ENCODE measurements at places on chromosomes 4 and X.

DNA sequence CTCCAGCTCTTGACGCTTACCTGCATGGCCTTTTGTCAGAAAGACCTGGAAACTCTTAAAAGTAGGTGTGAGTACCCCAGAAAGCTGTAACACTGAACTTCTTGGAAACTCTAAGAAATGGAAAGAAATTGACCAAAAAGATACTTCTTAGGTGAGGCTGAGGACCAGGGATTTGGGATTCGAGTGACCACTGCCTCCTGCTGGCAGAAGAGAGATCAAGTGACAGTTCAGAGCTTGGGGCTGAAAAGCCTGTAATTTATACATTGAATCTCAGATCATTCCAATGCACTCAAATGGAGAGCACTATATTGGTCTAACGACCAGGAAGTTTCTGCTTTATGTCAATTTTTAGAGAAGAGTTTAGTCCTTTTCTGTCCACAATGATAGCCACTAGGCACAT lies 204.6 kb downstream of the PDGFRA start:
- DNase-seq, result no peak

DNA sequence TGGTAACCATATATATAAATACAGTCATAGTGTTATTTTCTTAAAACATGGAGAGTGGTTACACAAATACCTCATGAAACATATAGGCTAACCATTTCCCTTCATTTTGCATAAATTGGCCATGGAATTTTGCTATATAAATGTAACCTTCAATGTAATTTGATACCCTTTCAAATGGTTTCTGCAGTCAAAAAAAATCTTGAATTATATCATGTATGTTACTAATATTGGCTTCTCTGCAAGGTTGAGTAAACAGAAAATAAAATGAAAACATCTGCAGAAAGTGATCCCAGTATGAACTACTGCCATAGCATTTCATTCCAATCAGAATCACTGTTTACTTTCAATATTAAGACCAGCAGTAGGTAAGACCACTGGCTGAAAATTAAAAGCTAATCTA lies 1165.9 kb upstream of the TENM3 start:
- DNase-seq, result no peak

DNA sequence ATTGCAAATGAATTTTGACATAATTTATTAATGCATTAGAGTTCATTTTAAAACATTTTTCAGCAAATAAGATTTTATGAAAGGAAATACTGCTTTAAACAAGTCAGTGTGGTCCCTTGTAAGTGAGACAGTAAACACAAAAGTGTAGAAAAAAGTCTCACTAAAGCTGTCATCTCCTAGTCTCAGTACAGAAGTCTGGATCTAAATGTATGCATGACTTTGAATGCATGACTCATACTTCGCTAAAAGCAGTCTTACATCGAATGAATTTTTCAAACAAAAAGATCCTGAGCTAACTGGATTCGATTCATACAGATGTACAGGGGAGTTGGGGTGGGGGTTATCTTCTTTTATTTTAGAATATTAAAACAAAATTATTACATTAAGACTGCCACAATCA lies 207.4 kb upstream of the VCX start:
- no peak for DNase-seq

DNA sequence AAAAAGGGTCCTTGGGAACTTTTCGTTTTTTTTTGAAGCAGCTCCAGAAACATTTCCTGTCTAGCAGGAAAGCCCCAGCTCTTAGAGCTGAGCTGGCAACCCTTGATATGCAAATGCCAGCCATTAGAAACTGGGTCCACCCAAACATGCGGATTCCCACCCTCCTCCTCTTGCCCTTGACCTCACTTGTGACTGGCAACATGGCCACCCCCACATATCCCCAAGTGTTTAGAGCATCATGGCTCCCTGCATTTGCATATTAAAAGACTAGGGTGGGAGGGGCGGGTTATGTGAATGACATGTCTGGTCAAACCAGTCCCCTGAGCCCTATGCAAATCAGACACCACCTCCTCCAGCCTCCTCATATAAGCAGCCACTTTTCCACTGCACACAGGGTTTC lies 671.1 kb downstream of the FAT4 start:
- DNase-seq, result no peak

GRCh38 chr4:23171976-23172375 lies 479.2 kb downstream of the GBA3 start:
- no peak for DNase-seq

DNA sequence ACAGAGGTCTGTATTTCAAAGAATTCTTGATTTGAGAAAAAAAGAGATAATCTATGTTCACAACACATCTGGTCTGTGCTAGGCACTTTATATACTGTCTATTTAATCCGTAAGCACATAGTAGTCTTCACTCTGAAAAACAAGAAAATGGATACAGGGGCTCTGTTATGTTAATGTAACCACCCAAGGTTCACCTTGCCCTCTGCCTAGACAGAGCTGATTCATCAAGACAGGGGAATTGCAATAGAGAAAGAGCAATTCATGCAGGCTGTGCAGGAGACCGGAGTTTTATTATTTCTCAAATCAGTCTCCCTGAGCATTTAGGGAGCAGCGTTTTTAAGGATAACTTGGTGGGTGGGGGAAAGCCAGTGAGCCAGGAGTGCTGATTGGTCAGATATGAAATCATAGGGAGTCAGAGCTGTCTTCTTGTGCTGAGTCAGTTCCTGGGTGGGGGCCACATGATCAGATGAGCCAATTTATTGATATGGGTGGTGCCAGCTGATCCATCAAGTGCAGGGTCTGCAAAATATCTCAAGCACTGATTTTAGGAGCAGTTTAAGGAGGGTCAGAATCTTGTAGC lies 92.9 kb upstream of the TNIP3 start:
- no peak for DNase-seq

DNA sequence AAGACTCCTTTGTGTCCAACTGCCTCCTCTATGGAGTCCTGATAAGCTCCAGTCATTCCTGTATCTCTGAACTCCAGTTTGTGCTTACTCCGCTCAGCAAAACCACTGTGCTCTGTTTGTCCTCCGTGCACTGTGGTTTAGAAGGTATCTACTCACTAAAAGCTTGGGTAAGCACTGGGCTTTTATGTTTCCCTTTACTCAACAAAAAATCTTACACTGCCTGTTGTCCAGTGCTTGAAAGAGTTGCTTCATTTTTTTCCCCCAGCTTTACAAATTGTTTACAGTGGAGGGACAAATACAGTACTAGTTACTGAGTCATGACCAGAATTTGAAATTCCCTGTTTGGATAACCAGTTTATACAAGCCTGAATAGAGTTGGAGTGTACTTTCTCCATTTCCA lies 545.3 kb upstream of the FAT1 start:
- DNase-seq, result no peak

GRCh38 chr4:52876069-52876468 lies 14.0 kb downstream of the RASL11B start:
- no peak for DNase-seq

DNA sequence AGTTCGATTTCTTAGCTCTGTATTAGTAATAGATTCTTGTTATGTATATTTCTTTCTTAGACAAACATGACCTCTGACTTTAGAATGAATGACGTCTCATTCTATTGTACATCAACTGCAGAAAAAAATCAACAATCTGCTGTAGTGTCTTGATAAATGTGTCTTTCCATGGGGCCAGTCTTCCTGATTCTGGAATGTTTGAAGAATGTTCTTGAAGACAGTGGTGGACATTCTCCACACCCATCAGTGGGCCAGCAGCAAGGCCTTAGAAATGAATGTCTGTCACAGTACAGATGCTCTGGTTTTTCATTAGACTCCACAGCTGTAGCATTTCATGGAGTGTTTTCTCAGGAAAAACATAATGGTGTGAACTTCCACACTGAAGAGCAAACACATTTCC lies 63.2 kb upstream of the FAM47B start:
- no peak for DNase-seq

DNA sequence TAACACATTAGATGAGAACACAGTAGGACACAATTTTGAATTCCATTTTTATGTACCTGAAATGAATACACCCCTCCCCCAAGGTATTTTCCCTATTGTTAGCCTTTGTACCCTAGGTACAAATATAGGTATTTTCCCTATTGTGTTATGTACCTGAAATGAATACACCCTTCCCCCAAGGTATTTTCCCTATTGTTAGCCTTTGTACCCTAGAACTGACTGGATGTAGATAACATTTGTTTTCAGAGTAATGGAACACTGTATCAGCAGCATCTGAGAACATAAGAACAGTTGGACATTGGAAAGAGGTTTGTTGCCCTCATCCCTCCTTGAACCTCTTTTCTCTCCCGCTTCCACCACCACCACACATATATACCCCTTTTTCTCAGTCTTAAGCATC lies 37.6 kb downstream of the YIPF6 start:
- DNase-seq, result no peak

DNA sequence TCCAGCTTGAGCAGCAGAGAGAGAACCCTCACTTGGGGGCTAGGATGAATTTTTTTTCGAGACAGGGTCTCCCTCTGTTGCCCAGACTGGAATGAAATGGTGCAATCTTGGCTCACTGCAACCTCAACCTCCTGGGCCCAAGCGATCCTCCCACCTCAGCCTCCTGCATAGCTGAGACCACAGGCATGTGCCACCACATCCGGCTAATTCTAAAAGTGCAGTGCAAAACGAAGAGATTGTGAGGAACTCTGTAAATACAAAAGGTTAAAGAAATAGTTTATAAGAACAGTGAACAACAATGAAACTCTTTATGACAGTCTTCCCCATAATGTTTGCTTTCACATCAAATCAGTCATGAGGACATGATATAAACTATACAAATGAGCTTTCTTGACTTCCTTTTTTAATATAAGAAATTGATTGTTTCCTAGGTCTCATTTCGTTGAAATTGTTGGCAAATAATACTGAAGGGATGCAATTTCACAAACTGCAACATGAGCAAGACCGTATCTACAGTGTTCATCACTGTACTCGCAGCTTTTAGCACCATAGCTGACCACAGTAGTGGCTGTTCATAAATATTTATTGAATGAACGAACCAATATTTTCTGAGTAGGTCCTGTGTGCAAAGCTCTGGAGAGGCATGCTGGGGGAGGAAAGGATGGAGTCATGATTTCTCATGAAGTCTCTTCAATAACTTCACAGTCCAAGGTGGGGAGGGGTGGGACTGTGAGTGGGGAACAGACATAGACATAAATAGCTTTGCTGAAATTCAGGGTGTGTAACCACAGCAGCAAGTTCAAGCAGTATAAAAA lies 116.1 kb downstream of the SHROOM3 start:
- no peak for DNase-seq

- DNase-seq, result no peak
Observed at GRCh38 chr4:105560421-105560848, 8.0 kb downstream of the ARHGEF38 start.

GRCh38 chr4:154529728-154530519 lies 20.3 kb downstream of the PLRG1 start:
- DNase-seq, result no peak

DNA sequence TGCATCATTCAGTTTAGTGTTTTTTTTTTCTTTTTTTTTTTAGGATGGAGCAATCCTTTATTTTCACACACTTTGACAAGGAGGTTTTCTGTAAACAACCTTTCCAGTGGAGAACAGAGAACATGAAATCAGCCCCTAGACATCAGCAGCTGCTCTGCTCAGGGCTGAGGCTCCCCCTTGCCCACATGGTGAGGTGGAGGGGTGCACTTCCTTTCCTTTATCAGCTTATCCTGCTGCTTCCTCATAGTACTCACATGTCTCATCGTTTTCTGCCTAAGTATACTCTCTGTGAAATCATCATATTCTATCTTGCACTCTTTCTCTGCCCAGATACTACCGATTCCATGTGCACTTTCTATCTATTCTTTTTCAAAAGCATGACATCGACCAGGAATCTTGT lies 47.6 kb upstream of the PRSS12 start:
- no peak for DNase-seq

All from CD14-positive monocyte (primary cell).